Omental fat pad (tissue), 4 donors: ENCODE measurements at places on chromosomes 1 and 21. TPM values are rescaled to one million over a fixed set of nuclear protein-coding genes. Genes with fewer than 3 reads are reported as not detected.

GRCh38 chr1:181135437-181135731 is 46.9 kb downstream of the IER5 start:
- DNase-seq, result no peak

Gene OPRD1
- not detected for total RNA-seq

Gene TBX19
- 1.4 TPM for total RNA-seq

DNA sequence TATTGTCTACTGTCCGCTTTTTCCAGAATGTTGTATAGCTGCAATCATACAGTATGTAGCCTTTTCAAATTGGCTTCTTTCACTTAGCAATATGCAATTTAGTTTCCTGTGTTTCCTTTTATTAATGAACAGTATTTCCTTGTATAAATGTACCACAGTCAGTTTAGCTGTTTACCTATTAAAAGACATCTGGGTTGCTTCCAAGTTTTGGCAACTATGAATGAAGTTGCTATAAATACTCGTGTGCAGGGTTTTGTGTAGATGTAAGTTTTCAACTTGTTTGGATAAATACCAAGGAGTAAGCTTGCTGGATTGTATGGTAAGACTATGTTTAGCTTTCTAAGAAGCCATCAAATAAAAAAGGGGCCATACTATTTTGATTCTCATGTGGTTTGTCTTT is 24.4 kb upstream of the KCNJ6 start:
- no peak for DNase-seq

GRCh38 chr1:121414905-121415304 is 230.1 kb downstream of the SRGAP2C start:
- no peak for DNase-seq

Gene CASP9
- total RNA-seq, result 9.8 TPM

Gene SELP
- total RNA-seq, result 74.5 TPM

GRCh38 chr1:165153182-165153581 is 203.3 kb downstream of the LMX1A start:
- no peak for DNase-seq
